Mucosa of gallbladder (tissue), 1 donor: ENCODE measurements at places on chromosomes 3 and 15. TPM values are rescaled to one million over a fixed set of nuclear protein-coding genes. Genes with fewer than 3 reads are reported as not detected.

The SLCO2A1 gene
- total RNA-seq: 48.1 TPM

The ACAP2 gene
- 47.0 TPM for total RNA-seq

The SEMA7A gene
- total RNA-seq: 3.2 TPM

The TUSC2 gene
- 42.5 TPM for total RNA-seq

The SLC2A2 gene
- total RNA-seq: 22.4 TPM

The PARP15 gene
- total RNA-seq: 2.3 TPM

The CPA3 gene
- total RNA-seq: 46.6 TPM

The RARRES1 gene
- total RNA-seq: 6.3 TPM

The CYP8B1 gene
- 2.8 TPM for total RNA-seq

The IL5RA gene
- 0.60 TPM for total RNA-seq

The WHAMM gene
- 10.0 TPM for total RNA-seq

The EEF1AKMT4 gene
- total RNA-seq: 3.2 TPM

The TEX55 gene
- not detected for total RNA-seq

- no peak for DNase-seq
Observed at GRCh38 chr3:126481808-126482502, 6.3 kb upstream of the ZXDC start.

DNA sequence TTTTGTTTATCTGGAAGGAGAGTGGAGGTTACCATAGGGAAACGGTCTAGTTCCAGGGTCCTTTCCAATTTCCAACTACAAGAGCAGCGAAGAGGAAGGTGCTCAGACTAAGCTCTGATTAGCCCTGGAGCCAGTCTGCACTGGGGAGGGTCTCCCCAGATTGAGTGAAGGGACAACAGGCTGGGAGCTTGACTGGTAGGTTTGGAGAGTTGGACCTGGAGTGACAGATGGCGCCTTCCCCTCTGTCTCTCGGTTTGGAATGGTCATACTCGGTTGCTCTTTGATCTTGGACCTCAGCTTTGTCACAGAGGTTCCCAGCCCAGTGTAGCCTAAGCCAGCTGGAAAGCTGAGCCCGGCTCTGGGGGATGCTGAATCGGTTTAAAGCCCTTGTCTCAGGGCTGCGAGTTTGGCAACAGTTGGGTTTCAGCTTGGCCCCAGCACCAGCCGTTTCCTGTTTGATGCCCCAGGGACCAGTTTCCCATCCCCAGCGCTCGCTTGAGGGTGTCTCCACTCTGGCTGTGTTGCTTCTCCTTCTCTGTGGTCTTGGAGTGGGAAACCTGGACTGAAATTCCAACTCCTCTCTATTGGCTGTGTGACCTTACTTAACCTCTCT, 53.1 kb upstream of the ULK4 start:
- DNase-seq: peak; percentile 15

GRCh38 chr15:64216730-64217428, 54.1 kb upstream of the PPIB start:
- no peak for DNase-seq

DNA sequence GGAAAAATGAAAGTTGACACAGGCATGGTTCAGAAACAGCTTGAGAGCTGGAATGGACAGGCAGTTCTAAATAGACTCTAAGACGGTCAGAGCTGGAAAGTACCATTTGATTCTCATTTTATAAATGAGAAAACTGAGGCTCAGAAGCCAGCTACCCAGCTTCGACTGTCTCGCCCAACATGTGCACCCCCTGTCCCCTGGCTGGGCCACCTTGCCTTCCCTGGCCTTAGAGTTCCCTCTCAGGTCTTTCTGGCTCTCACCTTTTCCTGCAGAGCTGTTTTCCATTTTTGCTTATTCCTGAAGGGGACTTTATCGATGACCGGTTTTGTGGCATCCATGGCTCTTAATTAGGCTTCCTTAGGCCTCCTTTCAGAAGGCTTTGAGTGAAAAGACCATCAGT, 17.3 kb upstream of the DOCK3 start:
- no peak for DNase-seq

DNA sequence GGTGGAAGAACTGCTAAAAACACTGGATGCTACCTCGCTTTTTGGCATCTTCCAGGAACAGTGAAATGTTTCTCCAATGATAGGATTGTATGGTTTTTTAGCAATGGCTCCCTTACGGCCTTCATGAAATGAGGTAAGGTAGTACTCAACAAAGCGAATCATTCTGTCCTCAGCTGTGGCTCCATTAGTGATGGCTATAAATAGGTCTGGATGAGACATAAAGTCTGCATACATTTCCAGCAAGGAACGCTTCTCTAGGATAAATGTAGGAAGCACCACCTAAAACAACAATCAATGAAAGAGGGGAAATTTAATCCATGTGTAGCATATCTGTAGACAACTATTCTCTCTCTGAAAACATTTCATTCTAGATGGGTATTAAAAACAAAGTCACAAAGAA, 32.4 kb upstream of the SNX4 start:
- DNase-seq: no peak

- DNase-seq: no peak
Observed at GRCh38 chr3:188664795-188665194, 507.0 kb upstream of the TPRG1 start.

- no peak for DNase-seq
Observed at GRCh38 chr15:93881310-93881709, 350.1 kb upstream of the MCTP2 start.

DNA sequence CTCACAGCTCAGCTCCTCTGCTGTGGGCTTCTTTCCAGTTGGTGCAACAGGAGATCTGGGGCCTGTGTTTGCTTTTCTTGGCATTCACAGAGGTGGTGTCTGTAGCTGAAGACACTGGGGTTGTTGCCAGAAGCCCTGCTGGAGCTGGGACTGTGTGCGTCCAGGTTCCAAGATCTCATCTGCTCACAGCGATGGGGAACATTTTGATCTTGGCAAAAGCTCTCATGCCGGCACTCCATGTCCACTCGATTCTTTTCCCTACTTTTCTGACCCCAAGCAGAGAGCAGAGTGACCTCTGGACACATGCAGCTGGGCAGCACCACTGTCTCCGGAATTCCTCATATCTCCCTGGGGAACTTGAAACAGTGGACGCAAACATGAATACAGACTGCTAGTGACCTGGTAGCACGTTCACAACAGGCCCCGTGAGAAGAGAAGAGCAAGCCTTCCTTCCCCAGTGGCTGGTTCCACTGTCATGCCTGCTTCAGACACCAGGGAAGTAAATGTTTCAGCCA, 36.1 kb upstream of the MECOM start:
- peak; percentile 54 for DNase-seq

DNA sequence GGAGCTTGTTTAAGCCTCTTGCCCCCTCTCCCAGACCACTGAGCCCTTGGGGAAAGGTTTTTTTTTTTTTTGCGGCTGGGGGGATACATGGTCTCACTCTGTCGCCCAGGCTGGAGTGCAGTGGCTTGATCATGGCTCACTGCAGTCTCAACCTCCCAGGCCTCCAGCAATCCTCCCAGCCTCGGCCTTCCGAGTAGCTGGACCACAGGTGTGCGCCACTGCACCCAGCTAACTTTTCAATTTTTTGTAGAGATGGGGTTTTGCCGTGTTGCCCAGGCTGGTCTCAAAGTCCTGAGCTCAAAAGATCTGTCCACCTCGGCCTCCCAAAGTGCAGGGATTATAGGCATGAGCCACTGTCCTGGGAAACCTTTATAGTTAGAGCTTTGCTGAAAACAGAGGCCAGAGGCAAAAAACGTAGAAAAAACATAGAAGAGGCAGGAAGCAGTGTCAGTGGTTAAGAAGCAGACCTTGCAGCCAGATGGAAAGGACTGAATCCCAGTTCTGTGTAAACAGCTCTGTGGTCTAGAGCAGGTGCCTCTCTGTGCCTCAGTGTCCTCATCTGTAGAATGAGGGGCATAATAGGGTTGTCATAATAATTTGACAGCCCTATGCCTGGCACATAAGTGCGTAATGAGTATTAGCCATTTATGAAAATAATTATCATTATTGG, 33.1 kb downstream of the CMTM7 start:
- no peak for DNase-seq

GRCh38 chr3:45165497-45166283, 19.5 kb upstream of the CDCP1 start:
- no peak for DNase-seq

GRCh38 chr3:176967522-176967921, 229.8 kb downstream of the TBL1XR1 start:
- DNase-seq: no peak

DNA sequence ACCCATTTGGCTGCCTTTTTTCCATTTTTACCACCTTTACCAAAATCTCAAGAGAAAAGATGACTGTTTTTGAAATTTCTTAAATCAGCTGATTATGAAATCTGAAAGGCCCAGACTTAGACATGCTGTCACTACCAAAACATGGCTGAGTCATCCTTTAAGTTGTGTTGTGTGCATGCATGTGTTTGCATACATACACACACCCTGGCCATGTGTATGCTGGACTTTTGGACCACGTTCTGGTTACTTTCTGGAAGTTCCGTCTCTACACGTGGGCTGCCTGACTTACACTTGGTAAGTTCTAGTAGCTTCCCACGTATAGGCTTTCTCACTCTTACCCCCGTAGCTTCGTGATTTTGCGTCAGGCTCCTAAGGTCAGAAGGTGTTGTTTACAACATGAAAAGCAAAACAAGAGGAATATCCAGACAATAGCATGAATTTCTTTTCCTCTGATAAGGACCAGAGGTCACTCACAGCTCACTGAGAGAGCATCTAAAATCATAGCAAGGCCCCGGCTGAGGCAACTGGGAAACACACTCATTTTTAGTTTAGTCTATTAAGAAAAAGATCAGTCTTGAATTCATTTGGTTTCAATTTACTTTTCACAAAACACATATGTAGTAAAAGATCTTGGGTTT, 62.4 kb downstream of the COL8A1 start:
- DNase-seq: no peak

- DNase-seq: no peak
Observed at GRCh38 chr3:177547711-177548350, 350.5 kb upstream of the TBL1XR1 start.
